Fibroblast of lung (primary cell): ENCODE measurements at places on chromosomes 7 and 10.

DNA sequence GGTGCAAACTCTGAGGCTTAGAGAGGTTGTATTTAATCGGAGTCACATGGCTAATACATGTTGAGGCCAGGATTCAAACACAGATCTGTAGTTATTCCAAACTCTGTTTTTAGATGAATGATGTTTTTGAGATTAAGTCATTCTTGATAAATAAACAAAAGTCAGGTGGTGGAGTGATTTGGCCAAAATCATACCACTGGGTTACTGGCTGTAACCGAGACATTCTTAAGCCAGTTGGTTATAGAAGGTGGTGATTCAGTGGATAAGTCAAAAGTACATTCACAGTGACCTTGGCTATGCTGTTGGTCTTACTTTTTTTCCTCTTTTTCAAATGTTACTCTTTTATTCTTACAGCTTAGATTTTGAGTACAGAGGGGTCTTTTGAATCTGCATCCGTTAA, 361.4 kb downstream of the KIF20B start:
- peak; percentile 55 for DNase-seq

- peak; percentile 27 for DNase-seq
Observed at GRCh38 chr10:61452151-61452651, 980 bp downstream of the TMEM26 start.

DNA sequence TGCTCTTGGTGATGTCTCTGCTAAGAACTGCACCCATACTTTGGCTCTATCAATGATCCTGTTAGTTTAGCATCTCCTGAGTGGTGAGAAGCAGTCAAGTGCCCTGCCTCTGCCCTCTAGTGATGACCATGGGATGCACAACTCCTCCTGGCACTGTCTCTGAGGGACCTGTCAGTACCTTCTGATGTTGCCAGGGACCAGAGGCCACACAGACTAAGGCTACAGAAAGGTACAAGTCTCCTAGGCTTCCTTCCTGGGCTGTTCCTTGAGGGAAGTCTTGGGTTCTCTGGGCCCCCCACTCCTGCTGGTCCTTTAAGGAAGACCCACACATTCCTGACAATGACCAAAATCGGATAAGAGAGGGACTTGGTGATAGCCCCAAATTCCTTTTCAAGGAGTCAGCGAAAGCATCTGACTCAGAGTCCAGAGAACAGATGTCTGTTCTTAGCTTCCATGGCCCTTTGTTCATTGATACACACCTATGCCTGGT, 15.3 kb downstream of the NKX2-3 start:
- DNase-seq: peak; percentile 32

- DNase-seq: peak; percentile 31
Observed at GRCh38 chr7:105766421-105767073, 109.9 kb downstream of the ATXN7L1 start.

- peak; percentile 44 for DNase-seq
Observed at GRCh38 chr7:68235937-68236336, 1239.3 kb downstream of the TYW1 start.

- DNase-seq: no peak
Observed at GRCh38 chr7:139355320-139355719, 4.4 kb upstream of the LUC7L2 start.

DNA sequence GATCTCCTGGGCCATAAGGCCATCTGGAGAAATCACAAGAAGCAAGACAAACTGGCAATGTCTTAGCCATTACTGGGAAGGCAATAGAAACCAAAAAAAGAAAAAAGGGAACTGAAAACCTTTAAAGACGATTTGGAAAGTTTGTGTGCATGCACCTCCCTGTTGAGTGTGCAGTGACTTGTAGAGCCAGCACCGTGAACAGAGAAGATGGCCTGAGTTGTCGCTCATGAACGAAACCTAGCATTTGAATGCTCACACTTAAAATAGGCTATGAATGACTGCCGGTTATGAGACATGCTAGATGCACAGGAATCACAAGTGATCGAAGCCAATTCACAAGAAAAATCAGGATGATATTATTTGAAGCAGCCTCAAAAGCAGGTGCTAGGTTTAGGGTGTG, 151.3 kb upstream of the ADO start:
- DNase-seq: no peak

- peak; percentile 87 for DNase-seq
Observed at GRCh38 chr10:31769564-31769963, 159.1 kb downstream of the ARHGAP12 start.

GRCh38 chr7:144987686-144988085, 151.8 kb upstream of the TPK1 start:
- no peak for DNase-seq

- no peak for DNase-seq
Observed at GRCh38 chr7:75033826-75034225, 39.8 kb downstream of the RCC1L start.
